ENCODE measurements at places on chromosomes 11 and 22.
A peak's percentile ranks its signal among the peaks of the same experiment; 100 is the strongest.

DNA sequence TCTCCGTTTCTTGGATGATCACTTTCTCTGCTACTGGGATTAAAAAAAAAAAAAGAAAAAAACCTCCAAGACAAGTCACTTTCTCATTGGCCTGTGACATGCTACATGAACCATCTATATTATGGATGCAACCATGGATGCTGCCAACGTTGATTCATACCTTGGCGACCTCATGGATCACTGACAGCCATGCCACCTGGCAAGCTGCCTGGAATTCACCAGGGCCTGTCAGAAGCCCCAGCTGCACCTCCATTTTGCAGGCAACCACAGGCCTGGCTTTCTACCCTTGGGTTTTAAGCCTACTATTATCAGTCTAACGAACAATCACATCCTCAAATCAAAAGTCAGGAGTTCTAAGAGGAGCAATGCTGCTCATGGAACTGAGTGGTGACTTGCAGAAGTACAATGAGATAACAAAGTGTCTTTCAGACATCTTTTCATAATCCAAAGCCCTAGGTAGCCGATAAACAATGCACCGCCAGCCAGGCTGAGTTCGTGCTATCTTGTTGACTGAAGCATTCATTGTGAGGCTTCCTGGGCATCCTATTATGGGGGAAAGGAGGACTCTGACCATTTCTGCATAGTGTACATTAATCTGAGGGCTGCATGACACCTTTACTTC is 48.0 kb upstream of the CADM1 start:
- H3K36me3 ChIP-seq = no peaks in the 10 kb centered on the region
- H3K27ac ChIP-seq = no peak overlapping the region
- peaks cover 14% of the 10 kb centered on the region for H3K4me1 ChIP-seq
- no peaks in the 10 kb centered on the region for H3K27me3 ChIP-seq

DNA sequence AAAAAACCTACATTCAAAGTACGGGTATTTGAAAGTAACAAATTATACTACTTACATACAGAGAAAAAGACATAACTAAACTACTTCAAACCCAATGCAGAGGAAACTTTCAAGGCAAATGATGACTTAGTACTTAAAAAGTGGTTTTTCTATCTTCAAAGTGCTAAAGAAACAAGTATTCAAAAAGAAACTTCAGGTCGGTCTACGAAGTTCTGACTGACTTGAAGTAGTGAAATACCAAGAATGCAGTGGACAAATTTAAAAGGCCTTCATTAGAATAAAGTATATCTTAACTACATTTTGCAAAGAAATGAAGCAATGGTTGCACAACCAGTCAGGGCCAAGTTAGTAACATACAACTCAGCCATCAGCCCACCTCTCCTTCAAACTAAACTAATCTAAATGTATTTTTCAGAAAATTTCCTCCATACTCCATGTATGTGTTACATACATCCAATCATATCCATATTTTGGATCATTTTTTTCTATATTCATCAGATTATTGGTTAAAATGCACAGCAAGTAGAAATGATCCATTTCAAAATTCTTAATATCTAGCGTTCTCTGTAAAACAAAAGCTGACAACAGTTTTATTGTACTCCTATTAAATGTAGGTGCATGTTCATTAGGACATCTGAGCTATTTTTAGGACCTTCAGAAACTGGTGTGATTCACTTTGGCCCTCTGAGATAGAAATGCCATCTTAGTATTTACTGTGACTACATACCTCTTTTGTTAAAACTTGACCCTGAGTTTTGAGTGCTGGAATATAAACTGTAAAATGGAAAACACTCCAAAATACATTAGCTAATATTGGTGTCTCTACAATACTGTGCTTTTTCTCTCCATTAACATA is 49.9 kb downstream of the BIRC2 start:
- H3K27me3 ChIP-seq = no peaks in the 10 kb centered on the region
- H3K4me1 ChIP-seq = peaks cover 3% of the 10 kb centered on the region
- DNase-seq = no peak
- H3K4me3 ChIP-seq = no peak overlapping the region
- peak overlapping the region; percentile 44 for H3K27ac ChIP-seq

DNA sequence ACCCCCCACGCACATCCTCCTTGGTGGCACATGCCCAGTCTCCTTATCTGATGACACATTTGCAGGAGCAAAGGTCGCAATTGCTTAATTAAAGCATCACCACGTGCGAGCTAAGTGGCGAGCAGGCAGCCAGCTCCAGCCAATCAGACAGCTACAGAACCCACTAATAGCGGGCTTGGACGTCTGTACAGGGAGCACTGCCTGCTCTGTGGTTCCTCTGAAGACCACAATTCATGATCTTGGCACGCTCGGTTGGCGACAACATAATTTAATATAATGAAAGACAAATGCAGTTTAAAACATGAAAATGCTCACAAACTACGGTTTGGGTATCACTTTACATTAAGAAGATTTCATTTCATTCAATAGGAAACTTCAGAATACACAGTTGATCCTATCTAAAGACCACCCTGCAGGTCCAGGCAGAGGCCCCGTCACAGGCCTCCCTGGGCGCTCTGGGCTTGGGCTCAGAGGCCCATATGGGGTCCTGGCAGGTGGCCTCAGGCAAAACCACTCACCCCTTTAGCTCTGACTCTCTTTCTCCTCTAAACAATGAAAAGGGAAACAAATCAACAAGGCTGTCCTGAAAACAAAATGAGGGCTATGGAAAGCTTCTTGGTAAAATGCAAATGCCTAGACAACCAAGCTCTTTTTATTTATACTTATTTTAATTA is 10.4 kb downstream of the PACSIN2 start:
- H3K27ac ChIP-seq = no peak overlapping the region
- H3K4me3 ChIP-seq = no peak overlapping the region
- no peaks in the 10 kb centered on the region for H3K36me3 ChIP-seq
- no peak for DNase-seq
- H3K4me1 ChIP-seq = peaks cover 37% of the 10 kb centered on the region

DNA sequence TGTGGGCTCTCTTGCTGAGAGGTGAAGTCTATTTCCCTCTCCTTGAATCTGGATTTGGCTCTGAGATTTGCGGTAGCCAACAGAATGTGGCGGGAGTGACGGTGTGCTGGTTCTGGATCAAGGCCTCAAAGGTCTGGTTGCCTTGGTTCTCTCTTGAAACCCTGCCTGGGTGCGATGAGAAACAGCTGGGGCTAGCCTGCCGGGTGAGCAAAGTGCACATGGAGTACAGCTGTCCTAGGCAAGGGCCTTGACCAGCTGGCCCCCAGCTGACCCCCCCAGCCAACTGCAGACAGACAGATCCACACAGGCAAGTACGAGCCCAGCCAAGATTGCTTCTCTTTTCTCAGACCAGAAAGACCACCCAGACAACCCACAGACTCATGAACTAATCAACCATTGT is 10.8 kb downstream of the SUN2 start:
- no peak overlapping the region for H3K27ac ChIP-seq
- H3K4me1 ChIP-seq = no peaks in the 10 kb centered on the region
- H3K4me3 ChIP-seq = no peak overlapping the region
- peaks cover 47% of the 10 kb centered on the region for H3K36me3 ChIP-seq
- H3K27me3 ChIP-seq = no peaks in the 10 kb centered on the region

DNA sequence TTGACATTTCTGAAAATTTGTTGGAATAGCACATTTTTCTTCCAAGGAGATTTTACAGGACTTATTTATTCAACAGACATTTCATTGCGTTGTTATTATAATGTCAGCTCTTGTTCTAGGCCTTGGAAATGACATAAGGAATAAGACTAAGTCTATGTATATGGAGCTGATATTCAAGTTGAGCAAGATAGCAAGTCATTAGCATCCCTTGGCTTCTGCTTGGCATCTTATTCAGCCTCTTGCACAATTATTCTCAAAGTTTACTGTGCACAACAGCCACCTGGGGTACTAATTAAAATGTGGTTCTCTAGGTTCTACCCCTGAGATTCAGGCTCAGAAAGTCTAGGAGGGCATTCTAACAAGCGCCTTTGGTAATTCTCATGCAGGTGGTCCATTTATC is 304.8 kb upstream of the DDI1 start:
- no peaks in the 10 kb centered on the region for H3K27me3 ChIP-seq
- no peaks in the 10 kb centered on the region for H3K4me1 ChIP-seq
- no peak overlapping the region for H3K4me3 ChIP-seq
- no peak overlapping the region for H3K27ac ChIP-seq

DNA sequence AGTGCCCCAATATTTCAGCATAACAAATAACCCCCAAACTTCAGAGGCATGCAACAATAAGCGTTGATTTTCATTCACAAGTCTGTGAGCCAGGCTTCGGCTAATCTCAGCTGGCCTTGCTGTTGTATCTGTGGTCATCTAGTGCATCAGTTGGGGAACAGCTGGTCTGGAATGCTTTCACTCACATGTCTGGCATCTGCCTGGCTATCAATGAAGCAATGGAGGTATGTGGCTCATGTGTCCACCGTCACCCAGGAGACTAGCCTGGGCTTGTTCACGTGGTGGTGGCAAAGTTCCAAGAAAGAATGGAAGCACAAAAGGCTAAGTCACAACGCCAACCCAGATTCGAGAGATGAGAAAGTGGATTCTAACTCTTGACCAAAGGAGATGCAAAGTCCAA is 304.8 kb upstream of the ISX start:
- DNase-seq = no peak
- H3K4me3 ChIP-seq = no peak overlapping the region
- no peaks in the 10 kb centered on the region for H3K27me3 ChIP-seq
- no peaks in the 10 kb centered on the region for H3K4me1 ChIP-seq
- H3K27ac ChIP-seq = no peak overlapping the region

DNA sequence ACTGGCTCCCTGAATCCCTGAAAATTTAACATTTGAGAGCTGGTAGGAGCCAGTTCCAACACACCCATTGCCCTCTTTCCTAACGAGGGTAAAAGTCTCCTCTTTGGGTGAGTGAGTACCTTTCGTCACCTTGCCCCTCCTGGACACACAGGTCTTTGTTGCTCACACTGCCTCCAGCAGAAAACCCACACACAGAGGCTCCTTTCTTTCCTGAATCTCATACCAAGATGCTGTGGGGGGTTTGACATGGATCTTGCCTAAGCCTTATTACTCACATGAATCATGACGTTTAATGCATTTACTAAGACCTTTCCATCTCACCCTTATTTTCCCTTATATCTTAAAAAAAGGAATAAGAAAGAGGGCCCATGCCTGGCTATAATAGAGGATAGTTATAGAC is 53.0 kb downstream of the PARVA start:
- peaks cover 27% of the 10 kb centered on the region for H3K4me1 ChIP-seq
- H3K27me3 ChIP-seq = no peaks in the 10 kb centered on the region
- DNase-seq = peak; percentile 80
- H3K4me3 ChIP-seq = no peak overlapping the region
- no peaks in the 10 kb centered on the region for H3K36me3 ChIP-seq

GRCh38 chr11:126328001-126328390 is 24.1 kb downstream of the DCPS start:
- no peaks in the 10 kb centered on the region for H3K36me3 ChIP-seq
- no peak overlapping the region for H3K4me3 ChIP-seq

DNA sequence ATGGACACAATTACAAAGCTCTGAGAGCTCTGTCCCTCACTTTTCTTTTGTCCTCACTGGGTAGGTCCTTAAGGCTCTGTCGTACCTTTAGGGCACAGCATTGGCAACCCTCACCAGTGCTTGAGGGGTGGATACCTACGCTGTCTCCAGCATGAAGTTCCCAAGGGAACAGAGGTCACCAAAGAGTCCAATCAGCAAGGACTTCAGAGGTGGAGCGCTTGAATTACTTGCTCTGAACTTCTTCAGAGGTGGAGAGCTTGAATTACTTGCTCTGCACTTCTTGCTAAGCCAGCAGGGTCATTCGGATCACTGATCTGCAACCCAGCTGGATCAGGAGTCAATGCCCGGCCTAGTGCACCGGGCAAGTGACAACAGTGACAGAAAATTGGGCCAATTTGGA is 35.1 kb downstream of the RRP7A start:
- H3K27ac ChIP-seq = no peak overlapping the region
- no peaks in the 10 kb centered on the region for H3K27me3 ChIP-seq
- no peaks in the 10 kb centered on the region for H3K4me1 ChIP-seq

DNA sequence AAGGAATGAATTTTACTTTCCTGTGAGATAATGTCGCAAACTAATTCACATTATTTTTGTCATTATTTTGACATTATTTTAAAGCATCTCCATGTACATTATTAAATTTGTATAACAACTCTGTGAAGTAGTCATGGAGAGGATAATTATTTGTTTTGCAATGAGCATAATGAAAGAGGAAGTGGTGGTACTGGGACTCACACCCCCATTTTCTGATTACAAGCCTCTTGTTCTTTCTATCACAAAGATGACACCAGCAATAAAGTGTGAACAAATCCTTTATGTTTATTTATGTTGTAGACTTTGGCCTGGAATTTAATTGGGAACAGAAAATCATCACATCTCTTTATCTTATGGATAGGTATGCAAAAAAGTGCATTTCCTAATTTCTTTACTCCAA is 522.6 kb downstream of the TMEM135 start:
- H3K27me3 ChIP-seq = no peaks in the 10 kb centered on the region
- DNase-seq = no peak
- no peaks in the 10 kb centered on the region for H3K36me3 ChIP-seq
- no peak overlapping the region for H3K4me3 ChIP-seq
- no peak overlapping the region for H3K27ac ChIP-seq

- no peak overlapping the region for H3K27ac ChIP-seq
- H3K4me1 ChIP-seq = no peaks in the 10 kb centered on the region
- no peaks in the 10 kb centered on the region for H3K27me3 ChIP-seq
These were observed 661.3 kb upstream of the CHORDC1 start for GRCh38 chr11:90884181-90884580.

GRCh38 chr11:45166604-45166897 is 20.1 kb downstream of the PRDM11 start:
- H3K27ac ChIP-seq = no peak overlapping the region
- H3K4me1 ChIP-seq = peaks cover 17% of the 10 kb centered on the region
- no peak overlapping the region for H3K4me3 ChIP-seq
- no peaks in the 10 kb centered on the region for H3K27me3 ChIP-seq
- no peak for DNase-seq

DNA sequence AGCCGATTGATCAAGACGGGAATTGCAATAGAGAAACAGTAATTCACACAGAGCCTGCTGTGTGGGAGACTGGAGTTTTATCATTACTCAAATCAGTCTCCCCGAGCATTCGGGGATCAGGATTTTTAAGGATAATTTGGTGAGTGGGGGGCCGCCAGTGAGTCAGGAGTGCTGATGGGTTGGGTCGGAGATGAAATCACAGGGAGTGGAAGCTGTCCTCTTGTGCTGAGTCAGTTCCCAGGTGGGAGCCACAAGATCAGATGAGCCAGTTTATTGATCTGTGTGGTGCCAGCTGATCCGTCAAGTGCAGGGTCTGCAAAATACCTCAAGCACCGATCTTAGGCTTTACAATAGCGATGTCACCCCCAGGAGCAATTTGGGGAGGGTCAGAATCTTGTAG is 15.5 kb downstream of the MTFP1 start:
- H3K36me3 ChIP-seq = no peaks in the 10 kb centered on the region
- H3K4me3 ChIP-seq = no peak overlapping the region
- H3K27ac ChIP-seq = no peak overlapping the region
- no peaks in the 10 kb centered on the region for H3K4me1 ChIP-seq
- no peak for DNase-seq
- no peaks in the 10 kb centered on the region for H3K27me3 ChIP-seq

- H3K27ac ChIP-seq = no peak overlapping the region
- H3K27me3 ChIP-seq = no peaks in the 10 kb centered on the region
- H3K36me3 ChIP-seq = no peaks in the 10 kb centered on the region
- no peak for DNase-seq
- H3K4me3 ChIP-seq = no peak overlapping the region
- peaks cover 12% of the 10 kb centered on the region for H3K4me1 ChIP-seq
These were observed 54.9 kb downstream of the ME3 start for GRCh38 chr11:86617502-86617901.

- no peaks in the 10 kb centered on the region for H3K27me3 ChIP-seq
- DNase-seq = no peak
- H3K4me1 ChIP-seq = peaks cover 51% of the 10 kb centered on the region
- H3K4me3 ChIP-seq = no peak overlapping the region
- H3K27ac ChIP-seq = peak overlapping the region; percentile 99
These were observed 37.1 kb upstream of the SUSD2 start for GRCh38 chr22:24144056-24144777.
